ENCODE measurements at places on chromosomes 2 and 18. TPM values are rescaled to one million over a fixed set of nuclear protein-coding genes. Genes with fewer than 3 reads are reported as not detected.

DNA sequence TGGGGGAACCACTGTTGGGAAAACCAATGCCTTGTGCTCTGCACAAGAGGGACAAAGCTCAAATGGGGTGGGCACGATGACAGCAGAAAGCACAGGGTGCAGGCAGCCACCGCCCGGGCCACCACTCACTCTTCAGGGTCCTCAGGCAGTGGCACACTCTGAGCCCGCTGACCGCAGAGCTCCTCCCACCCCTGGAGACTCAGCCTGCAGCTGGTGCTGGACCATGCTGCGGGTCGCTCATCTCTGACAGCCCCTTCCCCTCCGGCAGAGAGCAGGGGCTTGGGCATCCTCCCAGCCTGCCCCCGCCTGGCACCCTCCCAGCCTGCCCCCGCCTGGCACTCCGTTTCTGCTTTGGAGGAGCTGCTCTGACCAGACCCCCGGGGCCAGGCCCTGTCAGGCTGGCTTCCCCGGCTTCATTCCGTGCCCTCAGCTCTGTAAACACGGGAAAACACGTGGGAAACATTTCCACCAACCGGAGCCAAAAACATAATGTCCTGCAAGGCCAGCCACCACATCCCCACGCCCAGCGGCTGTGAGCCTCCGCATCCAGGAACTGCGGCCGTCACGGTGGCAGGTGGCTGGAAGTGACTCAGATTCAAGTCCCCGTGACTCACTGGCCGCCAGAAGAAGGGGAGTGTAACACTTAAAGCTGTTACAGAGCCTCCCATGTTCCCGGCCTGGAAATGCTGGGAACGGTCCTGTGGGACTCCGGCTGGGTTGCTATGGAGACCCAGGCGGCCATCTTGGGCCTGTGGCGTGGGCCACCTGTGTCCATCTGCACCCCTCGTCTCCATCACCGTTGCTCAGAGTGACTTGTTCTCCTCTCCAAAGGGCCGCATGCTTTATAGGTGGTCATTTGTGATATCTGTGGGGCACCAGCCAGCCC, 6.8 kb upstream of the SNED1 start:
- peak; percentile 63 for DNase-seq

The CSRNP3 gene
- 4.3 TPM for total RNA-seq

- no peak for DNase-seq
Observed at GRCh38 chr2:173414823-173415322, 60.2 kb downstream of the CDCA7 start.

DNA sequence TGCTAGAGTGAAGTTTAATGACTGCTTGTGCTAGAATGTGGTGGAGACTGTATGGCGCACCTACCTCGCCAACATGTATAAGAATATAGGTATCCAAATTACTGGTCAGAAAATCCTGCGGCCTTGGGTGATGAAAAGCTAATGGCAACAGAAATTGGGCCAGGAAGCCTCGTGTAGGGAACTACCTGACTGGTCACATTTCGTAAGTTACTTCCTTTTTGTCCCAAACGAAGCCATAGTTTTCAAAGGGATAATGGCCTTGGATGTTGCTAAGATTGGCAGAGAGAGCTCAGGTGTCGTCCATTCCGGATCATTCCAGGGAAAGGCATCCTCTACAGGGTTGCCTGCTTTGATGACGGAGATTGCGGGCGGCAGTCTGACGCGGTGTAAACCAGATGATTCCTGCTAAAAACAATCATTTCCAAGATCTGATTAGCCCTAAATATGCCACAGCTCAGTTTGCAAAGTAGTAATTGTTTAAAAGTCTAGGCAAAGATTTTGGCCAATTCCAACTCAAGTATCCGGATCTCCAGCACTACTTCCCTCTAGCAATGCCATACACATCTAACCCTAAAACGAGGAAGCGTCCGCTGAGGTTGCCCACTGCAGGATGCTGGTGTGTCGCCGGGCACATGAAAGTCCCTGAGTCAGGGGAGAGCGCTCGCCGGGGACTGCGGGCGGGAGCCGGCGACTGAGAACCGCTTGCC, 708 bp upstream of the MALT1 start:
- peak; percentile 28 for DNase-seq

DNA sequence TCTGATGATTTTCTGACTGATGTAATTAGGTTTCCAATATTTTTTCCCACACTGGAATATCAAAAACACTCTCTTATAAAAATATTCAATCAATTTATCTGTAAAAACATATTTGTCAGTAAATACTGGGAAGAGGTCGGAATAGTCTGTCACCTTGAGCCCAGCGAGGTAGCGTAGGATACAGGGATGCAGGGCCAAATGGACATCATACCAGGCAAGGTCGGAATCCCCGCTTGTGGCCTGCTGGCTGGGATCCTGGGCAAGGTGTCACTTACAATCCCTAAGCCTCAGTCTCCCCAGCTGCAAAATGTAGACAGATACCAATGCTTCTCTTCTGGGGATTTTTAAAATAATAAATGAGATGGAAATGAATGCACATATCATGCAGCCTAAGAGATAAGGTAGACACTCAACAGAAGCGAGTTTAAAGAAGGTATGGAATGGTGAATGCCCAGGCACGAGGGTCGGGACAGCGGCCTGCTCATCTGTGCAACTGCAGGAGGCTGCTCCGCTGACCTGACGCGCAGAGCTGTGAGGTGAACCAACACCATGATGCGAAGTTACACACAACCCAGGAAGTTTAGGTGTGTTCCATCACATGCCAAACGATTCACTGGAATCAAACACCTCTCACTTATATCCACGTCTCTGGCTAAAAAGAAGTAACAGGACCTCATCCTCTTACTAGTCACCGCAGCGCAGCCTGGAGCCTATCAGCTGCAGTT, 98.2 kb downstream of the EIPR1 start:
- DNase-seq: peak; percentile 24

DNA sequence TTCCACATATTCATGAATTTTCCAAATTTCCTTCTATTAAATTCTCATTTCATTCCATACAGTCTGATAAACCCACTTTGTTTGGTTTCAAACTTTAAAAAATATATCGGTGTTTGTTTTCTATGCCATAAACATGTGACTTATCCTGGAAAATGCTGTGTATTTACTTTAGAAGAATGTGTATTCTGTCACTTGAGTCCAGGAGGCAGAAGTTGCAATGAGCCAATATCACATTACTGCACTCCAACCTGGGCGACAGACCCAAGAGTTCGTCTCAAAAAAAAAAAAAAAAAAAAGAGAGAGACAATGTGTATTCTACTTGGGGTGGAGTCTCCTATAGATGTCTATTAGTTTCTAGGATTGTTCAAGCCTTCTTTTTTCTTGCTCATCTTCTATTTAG, 31.8 kb downstream of the MBD5 start:
- no peak for DNase-seq

- DNase-seq: peak; percentile 85
Observed at GRCh38 chr2:26816893-26817292, 31.0 kb downstream of the CENPA start.

DNA sequence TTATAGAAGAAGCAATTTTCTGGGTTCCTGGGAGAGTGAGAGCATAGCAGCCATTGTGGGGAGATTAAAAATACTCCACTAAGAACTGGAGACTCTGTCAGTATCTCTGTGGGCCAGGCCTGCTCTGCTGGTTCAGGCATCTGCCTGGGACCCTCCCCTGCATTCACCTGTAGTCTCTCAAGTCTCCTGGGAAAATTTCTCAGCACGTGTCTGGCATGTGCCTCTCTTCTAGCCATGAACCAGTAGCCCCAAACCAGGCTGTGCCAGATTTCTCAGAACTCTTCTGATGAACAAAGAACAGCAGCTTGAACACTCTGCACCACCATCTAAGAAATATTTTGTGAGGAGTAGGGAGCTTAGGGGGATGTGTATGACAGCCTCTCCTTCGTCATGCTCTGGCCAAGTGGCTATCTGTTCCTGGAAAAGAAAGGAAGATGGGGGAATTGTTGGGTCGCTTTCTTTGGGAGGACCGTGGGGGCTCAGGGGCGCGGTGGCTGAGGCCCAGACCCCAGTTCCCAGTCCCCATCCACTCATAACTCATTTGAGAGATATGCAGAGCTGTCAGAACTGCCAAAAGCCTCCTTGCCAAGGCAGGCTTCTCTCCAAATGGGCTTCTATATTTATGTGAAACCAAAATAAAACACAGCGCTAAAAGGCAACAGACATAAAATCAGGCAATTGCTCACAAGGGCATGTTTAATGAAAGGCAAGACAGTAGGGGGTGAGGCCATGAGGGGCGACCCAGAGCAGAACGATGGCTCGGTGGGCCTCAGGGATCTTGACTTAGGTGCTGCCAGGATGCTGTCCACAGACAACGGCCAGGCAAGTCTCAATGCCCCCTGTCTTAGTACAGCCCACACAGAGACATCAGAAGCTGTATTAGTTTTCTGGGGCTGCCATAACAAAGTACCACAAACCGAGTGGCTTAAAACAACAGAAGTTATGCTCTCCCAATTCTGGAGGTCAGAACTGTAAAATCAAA, 114.7 kb upstream of the TNP1 start:
- DNase-seq: no peak

The CCDC88A gene
- total RNA-seq: 55.6 TPM

The ANO7 gene
- 2.0 TPM for total RNA-seq

DNA sequence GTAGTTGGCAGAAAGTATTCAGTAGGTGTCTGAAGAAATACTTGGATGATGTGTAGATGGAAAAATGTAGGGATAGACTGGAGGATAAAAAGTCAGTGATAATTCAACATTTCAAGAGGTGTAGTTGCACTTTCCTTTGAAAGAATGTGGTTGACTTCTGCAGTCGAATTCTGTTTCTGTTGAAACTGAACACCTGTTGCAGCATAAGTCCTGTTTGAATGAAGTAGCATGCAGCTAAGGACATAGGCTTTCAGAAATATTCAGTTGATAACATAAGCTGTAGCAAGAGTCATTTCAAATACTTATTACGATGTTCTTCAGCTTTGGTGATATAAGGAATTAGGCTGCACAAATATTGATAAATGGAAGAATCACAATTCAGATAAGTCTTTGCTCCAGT, 337.9 kb upstream of the LRRTM1 start:
- DNase-seq: no peak
